ENCODE measurements at places on chromosomes 13 and 19.

DNA sequence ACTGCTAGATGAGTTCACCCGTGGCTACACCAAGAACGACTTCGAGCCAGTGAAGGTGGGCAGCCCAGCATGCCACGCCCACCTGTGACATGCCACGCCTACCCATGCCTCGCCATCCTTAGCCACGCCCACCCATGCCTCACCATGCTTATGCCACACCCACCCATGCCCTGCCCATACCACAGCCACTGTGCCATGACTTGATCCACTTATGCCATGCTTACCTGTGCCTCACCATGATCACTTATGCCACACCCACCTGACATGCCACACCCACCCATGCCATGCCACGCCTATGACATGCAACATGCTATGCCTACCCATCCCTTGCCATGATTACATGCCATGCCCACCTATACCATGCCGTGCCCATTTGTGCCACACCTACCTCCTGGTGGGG, 12.9 kb upstream of the USE1 start:
- no peak for DNase-seq

GRCh38 chr13:102392481-102393209, 9.2 kb downstream of the FGF14 start:
- peak; percentile 83 for DNase-seq

GRCh38 chr13:34863360-34864135, 78.5 kb upstream of the NBEA start:
- no peak for DNase-seq

DNA sequence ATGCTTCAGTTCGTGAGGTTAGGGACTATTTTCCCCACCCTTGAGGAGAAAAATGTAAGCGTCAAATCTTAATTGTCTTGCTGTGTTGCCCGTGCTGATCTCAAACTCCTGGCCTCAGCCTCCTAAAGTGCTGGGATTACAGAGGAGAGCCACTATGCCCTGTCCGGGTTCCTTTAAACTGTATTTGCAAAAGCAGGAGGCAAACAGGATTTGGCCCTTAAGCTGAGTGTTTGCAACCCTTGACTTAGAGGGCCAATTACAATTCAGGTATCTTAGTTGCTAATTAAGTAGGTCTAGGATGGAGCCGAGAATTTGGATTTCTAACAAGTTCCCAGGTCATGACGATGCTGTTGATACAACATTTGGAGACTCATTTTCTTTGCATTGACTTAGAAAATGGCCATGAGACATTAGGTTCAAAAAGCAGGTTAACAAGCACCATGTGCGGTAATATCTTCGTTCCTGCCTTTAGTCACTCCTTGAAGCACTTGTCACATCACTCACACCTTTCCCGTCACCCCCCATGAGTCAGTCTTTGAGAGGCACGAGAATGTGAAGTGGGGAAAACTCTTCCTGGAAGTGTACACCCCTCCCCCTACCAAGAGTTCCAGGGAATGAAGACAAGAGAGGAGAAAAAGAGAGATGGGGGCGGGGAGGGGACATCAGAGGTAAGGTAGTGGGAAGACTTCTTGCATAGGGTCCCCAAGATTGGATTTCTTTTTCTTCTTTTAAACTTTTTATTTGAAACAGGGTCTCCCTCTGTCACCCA, 2.6 kb downstream of the NAPSA start:
- no peak for DNase-seq

DNA sequence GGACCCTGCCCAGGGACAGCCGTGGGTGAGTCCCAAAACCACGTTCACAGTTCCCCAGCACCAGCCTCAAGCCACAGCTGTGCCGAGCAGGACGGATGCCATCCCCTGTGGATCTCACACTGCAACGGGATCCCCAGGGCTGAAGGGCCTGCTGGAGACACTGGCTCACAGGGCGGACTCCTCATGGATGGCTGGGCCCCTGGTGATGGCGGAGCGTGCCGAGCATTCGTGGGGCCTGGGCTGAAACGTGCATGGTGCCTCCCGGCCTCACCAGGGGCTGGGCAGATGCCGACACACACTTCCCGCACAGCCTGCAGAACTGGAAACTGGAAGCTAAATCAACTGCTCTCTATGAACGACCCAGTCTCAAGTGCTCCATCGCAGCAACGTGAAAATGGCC, 9.6 kb downstream of the RNF126 start:
- DNase-seq: no peak

DNA sequence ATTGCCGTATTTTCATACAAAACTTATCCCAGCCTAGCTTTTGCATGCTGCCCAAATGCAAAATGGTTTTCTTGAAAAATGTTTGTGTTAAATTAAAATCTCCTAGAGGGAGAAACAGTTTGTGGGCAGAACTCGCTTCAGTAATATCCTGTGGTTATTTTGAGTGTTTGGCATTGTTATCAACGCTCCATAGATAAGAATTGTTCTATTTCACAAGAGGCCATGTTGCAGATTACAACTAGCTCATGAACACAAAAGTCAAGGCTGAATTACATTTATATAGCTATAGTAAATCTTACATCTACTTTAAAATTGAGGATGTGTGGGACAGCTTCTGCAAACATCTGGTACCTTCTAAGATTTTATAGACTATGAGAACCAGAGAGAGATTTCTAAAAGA, 447.9 kb downstream of the DCT start:
- no peak for DNase-seq

- DNase-seq: no peak
These were observed 8.3 kb upstream of the MCF2L start for GRCh38 chr13:112960706-112961105.

- DNase-seq: peak; percentile 17
These were observed 606 bp downstream of the SYNGR4 start for GRCh38 chr19:48364598-48365348.

- DNase-seq: no peak
These were observed 12.9 kb upstream of the PRR19 start for GRCh38 chr19:42288881-42289555.

GRCh38 chr13:62687732-62688131, 1272.1 kb upstream of the PCDH20 start:
- DNase-seq: no peak

- DNase-seq: no peak
These were observed 2.2 kb downstream of the CD37 start for GRCh38 chr19:49337267-49338022.

GRCh38 chr19:1254081-1254527, 5.7 kb downstream of the MIDN start:
- no peak for DNase-seq

DNA sequence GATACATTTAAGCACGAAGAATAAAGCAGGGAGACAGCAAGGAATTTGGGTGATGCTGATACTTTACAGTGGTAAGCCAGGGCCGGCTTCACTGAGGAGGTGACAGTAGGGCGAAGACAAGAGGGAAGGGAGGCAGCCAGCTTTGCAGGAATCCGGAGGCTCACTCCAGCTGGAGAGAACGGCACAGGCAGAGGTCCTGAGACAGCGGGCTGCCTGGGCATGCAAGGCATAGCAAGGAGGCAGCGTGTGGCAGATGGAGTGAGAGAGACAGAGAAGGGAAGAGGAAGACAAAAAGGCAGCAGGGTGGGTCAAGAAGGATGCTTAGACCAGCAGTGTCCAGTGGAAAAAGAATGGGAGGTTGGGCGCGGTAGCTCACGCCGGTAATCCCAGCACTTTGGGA, 83.2 kb upstream of the WASF3 start:
- DNase-seq: no peak

- DNase-seq: no peak
These were observed 11.8 kb downstream of the SH3GL1 start for GRCh38 chr19:4388337-4389063.

- DNase-seq: no peak
These were observed 2.0 kb downstream of the AMER2 start for GRCh38 chr13:25169951-25170553.

GRCh38 chr13:57346786-57347185, 179.8 kb downstream of the PRR20E start:
- no peak for DNase-seq

DNA sequence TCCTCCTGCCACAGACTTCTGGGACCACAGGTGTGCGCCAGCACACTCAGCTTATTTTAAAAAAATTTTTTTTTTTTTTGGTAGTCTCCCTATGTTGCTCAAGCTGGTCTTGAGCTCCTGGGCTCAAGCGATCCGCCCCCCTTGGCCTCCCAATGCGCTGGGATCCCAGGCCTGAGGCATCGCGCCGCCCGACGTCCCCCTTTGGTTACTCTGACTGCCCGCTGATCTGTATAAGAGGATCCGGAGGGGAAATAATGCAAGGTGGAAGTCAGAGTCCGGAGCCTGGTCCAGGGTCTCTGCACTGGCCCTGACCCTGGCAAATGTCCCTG, 486 bp upstream of the ZNF805 start:
- no peak for DNase-seq

GRCh38 chr13:101917833-101918661, 465.6 kb downstream of the ITGBL1 start:
- DNase-seq: peak; percentile 10

GRCh38 chr19:14019100-14019499, 8.8 kb upstream of the RLN3 start:
- no peak for DNase-seq

DNA sequence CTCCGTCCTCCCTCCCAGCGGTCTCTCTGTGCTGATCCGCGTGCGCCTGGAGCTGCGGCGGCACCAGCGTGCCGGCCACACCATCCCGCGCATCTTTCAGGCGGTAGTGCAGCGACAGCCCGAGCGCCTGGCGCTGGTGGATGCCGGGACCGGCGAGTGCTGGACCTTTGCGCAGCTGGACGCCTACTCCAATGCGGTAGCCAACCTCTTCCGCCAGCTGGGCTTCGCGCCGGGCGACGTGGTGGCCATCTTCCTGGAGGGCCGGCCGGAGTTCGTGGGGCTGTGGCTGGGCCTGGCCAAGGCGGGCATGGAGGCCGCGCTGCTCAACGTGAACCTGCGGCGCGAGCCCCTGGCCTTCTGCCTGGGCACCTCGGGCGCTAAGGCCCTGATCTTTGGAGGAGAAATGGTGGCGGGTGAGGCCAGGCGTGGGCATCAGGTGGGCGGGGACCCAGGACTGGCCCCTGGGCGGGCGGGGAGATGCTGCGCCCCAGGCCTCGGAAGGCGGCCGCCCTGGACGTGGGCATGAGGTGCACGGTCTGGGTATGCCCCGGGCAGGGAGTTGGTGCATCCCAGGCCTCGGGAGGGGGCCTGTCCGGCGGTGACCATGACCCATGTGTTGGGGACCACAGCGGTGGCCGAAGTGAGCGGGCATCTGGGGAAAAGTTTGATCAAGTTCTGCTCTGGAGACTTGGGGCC, 16.4 kb downstream of the SLC27A1 start:
- no peak for DNase-seq

- DNase-seq: no peak
These were observed 7.8 kb upstream of the OLFM4 start for GRCh38 chr13:53020764-53021335.

DNA sequence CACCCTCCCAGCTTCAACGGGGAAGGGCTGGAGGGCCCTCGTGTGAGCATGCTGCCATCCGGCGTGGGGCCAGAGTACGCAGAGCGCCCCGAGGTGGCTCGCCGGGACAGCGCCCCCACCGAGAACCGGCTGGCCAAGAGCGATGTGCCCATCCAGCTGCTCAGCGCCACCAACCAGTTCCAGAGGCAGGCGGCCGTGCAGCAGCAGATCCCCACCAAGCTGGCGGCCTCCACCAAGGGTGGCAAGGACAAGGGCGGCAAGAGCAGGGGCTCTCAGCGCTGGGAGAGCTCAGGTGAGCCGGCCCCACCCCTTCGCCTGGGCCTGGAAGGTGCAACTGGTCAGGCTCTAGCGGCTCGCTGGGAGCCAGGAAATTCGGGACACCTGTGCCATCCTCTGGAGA, 20.0 kb downstream of the PEX11G start:
- no peak for DNase-seq

DNA sequence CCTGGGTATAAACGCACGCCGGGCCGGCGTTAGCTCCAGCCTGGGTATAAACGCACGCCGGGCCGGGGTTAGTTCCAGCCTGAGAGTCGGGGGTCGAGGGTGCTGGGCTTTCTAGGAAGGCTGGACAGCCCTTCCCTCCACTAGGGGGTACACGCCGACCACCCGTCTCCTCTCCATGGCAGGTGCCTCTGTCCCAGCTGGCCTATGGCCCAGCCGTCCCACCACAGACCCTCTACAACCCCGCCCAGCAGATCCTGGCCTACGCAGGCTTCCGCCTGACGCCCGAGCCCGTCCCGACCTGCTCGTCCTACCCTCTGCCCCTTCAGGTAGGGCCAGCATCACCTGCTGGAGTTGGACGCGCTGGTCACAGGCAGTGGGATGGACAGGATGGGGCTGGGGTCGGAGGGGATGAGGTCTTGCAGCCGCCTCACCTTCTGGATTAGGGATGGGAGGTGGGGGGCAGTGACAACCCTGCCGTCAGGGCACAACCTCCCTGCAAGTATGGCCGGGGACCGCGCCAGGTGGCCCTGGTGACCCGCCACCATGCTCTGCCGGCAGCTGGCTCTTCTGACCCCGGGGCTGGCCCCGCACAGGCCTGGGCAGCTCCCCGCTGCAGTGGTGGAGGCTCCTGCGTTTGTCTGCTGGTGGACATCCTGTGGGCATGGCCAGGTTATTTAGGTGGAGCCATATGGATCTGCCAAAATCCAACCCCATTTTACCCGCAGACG, 45.8 kb downstream of the TMEM255B start:
- DNase-seq: no peak

DNA sequence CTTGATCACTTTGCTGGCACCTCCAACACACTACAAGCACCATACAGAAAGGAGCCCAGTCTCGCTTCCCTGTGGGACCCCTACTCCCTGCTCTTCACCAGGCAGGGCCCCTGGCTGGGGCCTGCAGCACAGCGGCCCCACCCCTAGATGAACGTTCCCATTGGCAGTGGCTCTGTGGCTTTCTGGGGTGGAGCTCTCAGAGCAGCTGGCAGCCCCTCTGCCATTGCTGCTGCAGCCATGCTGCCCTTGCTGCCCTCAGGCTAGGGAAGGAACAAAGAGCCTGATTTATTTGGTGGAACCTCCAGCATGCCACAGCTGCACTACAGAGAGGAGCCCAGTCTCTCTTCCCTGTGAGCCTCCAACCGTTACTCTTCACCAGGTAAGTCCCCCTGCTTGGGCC, 5.8 kb downstream of the SIGLEC6 start:
- DNase-seq: no peak

- no peak for DNase-seq
These were observed 778 bp downstream of the ZNF230 start for GRCh38 chr19:44003461-44004009.

- no peak for DNase-seq
These were observed 61.2 kb upstream of the WDFY2 start for GRCh38 chr13:51523082-51523518.

- DNase-seq: no peak
These were observed 1015.0 kb downstream of the SLITRK1 start for GRCh38 chr13:82867284-82867683.

GRCh38 chr13:109669956-109670355, 116.4 kb downstream of the IRS2 start:
- DNase-seq: no peak

GRCh38 chr19:40523322-40524047, 53.2 kb upstream of the SHKBP1 start:
- DNase-seq: peak; percentile 29

GRCh38 chr13:112260108-112261055, 115.8 kb upstream of the SPACA7 start:
- no peak for DNase-seq

Measured in putamen (tissue), 1 donor.